ENCODE measurements at places on chromosomes 11 and 22.

GRCh38 chr11:34652191-34652973 lies 31.5 kb downstream of the EHF start:
- no peak for DNase-seq

DNA sequence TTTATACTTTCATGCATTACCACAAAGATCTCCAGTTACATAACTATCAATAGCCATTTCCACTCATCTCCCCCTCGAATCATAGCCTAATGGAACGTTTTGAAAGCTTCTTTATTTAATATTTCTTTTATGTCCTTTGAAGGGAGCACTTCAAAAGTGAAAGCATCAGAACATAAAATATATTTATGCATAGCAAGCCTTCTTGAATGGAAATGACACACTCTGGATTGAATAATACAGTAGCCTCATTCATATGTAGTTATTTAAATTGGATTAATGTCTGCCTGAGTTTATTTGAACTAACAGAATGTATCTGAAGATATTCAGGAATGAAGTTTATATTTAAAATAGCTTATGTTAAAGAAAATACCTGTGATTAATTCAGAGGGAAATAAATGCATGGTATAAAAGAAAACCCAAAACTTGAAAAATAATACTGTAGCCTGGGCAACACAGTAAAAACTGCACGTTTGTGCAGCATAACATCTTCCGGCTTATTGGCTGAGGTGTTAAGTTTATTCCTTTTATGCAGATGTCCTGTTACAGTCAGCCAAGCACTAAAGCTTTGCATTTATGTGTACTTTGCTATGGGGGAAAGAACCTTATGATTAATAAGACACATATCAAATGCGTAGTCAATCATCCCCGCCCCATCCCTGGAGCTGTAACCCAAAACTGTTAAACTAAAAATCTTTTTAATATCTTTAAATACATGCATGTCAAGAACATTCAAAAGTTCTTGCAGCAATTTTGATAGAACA lies 22.0 kb downstream of the OOSP3 start:
- no peak for DNase-seq

DNA sequence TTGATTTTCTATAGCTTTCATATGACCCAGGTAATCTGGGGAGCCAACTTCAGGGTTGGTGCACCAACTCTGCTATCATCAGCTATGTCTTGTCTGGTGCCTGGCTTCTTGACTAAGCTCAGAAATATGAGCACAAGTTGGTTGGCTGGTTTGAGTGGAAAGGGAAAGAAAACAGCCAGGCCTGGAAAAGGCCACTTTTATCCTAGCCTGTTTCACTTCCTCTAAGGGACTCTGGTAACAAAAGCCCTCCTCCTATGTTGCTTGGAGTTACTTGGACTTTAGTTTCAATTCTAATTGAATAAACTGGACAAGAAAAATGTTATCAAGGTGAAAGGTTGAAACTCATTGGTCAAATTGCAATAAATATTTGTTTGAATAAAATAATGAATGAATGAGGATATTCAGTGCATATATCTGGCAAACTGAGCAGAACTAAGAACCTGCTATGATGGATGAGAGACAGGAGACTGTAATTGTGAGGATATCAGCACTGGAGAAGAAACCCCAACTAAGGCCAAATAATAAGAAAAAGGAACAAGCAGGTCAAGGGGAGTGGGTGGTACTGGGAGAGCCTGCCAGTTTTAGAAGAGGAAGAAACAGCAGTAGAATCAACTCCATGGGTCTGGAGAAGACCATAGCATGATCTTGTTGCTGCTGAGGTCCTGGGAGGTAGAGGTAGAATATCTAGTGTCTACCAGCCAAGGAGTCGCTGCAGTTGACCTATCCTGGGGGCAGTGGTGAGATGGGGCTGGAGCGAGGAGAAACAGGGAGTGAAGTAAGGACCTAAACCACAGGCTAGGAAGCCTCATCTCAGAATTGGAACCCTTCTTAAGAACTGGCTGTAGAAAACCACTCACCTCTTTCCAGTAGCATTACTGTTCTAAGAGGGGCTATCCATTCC lies 8.2 kb downstream of the ROBO4 start:
- DNase-seq = peak; percentile 7

DNA sequence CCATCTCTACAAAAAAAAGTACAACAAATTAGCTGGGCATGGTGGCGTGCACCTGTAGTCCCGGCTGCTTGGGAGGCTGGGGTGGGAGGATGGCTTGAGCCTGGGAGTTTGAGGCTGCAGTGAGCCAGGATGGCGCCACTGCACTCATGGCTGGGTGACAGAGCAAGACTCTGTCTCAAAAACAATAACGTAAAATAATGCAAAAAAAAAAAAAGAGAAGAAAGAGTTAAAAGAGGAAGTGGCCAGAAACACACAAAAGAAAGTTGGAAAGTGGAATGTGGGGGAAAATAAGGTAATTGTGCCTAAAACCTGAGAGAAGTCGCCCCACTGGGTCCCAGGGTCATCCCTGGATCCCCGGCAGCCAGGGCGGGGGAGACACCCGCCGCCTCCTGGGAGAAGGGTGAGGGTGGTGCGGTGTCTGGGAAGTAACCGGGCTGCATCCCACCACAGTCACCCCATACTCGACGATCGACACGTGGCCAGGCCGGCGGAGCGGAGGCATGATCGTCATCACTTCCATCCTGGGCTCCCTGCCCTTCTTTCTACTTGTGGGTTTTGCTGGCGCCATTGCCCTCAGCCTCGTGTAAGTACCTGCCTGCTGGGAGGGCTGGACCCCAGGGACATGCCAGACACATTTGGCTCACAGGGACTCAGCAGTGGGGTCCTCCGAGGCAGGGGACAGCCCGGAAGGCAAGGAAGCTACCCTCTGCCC lies 8.1 kb downstream of the UPK3A start:
- DNase-seq = no peak

GRCh38 chr11:2798951-2799761 lies 86.4 kb downstream of the CDKN1C start:
- no peak for DNase-seq

DNA sequence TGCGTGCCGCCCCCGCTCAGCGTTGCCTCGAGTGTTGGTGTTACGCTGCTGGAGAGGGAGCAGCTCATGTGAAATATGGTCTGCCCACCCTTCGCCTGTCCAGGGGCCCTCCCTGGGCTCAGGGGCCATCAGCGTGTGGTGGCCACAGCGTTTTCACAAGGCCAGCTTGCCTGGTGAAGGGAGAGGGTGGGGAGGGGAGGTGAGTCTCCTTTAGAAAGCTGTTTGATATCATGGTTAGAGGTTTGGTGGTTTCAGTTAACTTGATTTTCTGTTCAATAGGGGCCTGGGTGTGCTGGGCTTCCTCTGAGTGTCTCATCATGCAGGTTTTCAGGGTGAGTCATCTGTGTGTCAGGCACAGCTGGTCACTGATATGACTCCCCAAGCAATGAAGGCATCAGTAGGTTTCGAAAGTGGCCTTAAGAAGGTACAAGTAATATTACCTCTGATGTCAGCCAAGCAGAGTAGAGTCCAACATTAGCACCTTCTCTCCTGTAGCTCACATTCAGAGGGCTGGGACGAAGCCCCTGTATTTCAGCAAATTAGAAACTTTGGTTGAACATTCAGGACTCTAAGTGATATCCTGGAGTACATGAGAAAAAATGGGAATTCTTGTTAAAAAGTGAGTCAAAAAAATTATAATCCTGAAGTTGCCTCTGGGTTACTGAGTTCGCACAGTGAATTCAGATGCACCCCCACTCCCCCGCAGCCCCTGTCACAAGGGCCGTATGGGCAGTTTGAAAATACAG lies 172.5 kb downstream of the TBC1D22A start:
- DNase-seq = no peak

DNA sequence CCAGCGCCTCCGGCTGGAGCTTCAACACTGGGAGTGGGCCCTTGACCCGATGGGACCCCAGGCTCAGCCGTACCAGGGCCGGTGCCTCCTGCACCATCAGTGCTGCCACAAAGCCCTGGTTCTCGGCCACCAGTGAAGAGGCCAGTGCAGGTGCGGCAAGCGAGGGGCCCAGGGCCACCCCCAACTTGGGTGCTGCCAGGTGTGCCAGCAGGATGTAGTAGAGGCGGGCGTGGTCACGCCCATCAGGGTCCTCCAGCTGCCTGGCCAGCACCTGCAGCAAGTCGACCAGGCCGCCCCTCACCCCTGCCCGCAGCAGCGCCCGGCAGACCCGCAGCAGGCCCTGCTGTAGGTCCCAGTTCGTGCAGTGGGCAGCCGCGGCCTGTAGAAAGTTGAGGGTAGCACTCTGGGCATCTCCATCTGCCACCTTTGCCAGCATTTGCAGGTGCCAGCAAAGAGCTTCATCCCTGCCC lies 2.3 kb downstream of the AP5B1 start:
- no peak for DNase-seq

- DNase-seq = no peak
These were observed 37.7 kb upstream of the BLID start for GRCh38 chr11:122153746-122154145.
